ENCODE measurements at places on chromosomes 7 and 10. TPM values are rescaled to one million over a fixed set of nuclear protein-coding genes. Genes with fewer than 3 reads are reported as not detected.

Gene ADAP1
- 7.7 TPM for total RNA-seq

Gene UPK3BL2
- total RNA-seq, result 0.83 TPM

Gene RHOBTB1
- total RNA-seq, result 16.8 TPM

Gene CREB5
- 20.8 TPM for total RNA-seq

Gene KEL
- 0.12 TPM for total RNA-seq

Gene EBLN1
- not detected for total RNA-seq

Gene ITPRID1
- not detected for total RNA-seq

Gene BBS9
- 13.8 TPM for total RNA-seq

Gene MMP21
- 0.67 TPM for total RNA-seq

Gene MRC1
- 10.8 TPM for total RNA-seq

Gene CADPS2
- 11.8 TPM for total RNA-seq

Gene SLC26A3
- not detected for total RNA-seq

Gene STX1A
- 2.6 TPM for total RNA-seq

Gene SLC39A12
- not detected for total RNA-seq

Gene GNGT1
- total RNA-seq, result not detected

Gene TMEM184A
- total RNA-seq, result 0.28 TPM

Gene SAP25
- total RNA-seq, result not detected

Gene LBX1
- not detected for total RNA-seq

Gene TUBB8
- not detected for total RNA-seq

Gene GDF2
- not detected for total RNA-seq

Gene ADRB1
- 49.8 TPM for total RNA-seq

Gene ZNF248
- total RNA-seq, result 9.2 TPM

Gene TMEM176A
- 102 TPM for total RNA-seq

Gene CNPY1
- not detected for total RNA-seq

Gene GDF10
- total RNA-seq, result 1.9 TPM

Gene GLI3
- total RNA-seq, result 2.0 TPM

Gene CLCN1
- not detected for total RNA-seq

Gene UBE2H
- 72.6 TPM for total RNA-seq

Gene FBXW4
- total RNA-seq, result 95.1 TPM

Gene CALHM1
- not detected for total RNA-seq

Gene SUN3
- total RNA-seq, result not detected

Gene PLXNA4
- 18.0 TPM for total RNA-seq

Gene ATOH7
- not detected for total RNA-seq

Gene AMPH
- total RNA-seq, result 9.0 TPM

Gene ETV1
- 58.4 TPM for total RNA-seq

Gene AUTS2
- 8.6 TPM for total RNA-seq

Gene ACBD7
- total RNA-seq, result not detected

Gene PARD3
- total RNA-seq, result 41.6 TPM

All from right atrium auricular region (tissue), 2 donors.